Astrocyte of the cerebellum (primary cell): ENCODE measurements at places on chromosomes 2 and 18.

DNA sequence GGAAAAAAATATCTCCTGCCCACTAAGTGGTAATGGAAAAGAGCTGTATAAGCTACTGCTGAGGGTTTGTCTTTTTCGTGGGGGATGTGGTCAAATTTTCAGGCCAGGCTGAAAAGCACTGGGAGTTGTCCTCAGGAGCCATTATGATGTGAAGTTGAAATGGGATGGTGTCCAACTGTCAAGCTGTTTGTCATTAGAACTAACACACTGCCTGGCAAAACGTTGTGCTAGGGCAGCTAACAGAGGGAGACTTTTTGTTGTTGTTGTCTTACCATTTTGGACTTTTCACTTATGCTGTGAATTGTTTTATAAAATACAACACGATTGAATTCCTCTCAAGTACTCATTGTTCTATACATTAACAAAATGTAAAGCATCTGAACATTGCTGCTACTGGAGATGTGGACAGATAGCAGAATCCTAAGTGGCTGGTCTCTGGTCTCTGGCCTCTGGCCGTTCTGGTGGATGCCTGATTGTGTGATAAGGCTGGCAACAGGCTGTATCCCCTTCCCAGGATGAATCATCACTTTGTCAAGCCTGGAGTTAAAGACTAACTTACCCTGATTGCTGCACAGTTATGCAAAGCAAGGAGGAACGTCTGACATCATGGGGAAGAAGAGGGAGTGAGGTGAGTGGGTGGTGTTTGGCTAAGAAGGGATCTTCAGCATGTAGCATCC, 2.3 kb downstream of the MYO1B start:
- DNase-seq, result peak; percentile 77

GRCh38 chr2:118056165-118056534, 32.1 kb upstream of the INSIG2 start:
- no peak for DNase-seq

DNA sequence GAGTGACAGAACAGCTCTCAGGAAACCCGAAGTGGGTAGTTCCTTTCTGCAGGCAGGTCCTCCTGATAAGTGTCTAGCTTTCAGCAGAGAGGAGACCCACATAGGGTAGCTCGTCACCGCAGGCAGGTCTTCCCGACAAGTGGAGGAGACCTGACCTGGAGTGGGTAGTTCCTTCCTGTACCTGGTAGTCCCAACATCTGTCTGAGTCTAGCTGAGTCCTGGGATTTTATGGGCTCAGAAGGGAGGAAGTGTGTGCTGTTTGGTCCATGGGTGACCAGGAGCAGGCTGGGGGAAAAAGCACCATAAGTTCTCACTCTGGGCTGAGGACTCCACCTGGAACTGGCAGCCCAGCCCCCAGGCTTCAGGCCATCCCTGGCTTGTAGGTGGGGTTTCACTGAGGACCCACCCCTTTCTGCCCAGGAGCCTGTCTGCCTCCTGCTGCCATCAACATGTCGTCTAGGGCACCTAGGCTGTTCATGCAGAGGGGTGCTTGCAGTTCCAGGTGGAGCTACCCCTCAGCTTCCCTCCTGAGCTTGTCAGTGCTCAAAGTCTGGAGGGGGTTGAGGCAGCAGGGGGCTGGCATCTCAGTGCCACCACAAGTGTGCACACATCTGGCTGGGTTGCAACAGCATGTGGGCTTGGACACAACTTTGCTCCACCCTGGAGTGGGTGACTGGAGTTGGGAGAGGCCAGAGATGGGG, 9.4 kb downstream of the DYSF start:
- no peak for DNase-seq

DNA sequence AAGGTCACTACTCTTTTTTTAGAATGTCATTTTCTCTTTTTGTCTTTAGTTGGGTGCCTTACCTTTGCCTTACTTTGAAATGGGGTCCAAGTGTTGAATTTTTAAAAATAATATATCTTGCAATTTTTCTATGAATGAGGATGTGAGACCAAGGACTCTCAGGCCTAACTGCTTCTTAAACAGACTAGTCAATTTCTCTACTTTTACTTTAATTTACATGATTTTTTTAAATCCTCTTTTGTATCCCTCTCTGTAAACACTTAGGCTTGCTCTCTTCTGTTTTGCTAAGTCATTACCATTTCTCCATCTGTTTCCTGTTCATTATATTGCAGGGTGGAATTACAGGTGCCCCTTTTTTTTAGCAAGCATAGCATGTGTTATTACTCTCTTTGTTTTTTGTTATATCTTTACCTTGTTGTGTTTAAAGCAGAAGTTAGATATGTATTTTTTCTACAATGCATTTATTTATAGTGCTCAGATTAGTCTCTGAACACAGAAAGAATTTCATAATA, 261.8 kb downstream of the SPAG16 start:
- DNase-seq, result no peak

DNA sequence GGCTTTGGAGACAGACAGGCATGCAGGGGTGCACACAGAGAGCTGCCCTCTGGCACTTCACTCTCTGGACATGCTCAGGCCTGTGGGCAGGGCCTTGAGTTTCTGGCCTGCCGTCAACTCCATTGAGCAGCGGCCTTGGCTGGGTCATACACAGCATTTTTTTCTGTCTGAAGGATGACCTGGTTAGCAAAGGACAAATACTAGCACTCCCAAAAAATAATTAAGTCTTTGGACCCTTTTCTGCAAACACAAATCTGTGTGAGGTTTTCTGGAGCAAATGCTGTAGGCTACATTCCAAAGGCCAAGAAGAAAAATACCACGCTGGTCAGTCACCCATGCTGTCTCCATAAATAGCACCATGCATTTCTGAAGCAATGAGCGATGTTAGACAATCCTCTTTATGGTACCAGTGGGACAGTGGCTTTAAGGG, 124.7 kb upstream of the CTAGE1 start:
- DNase-seq, result no peak

- no peak for DNase-seq
These were observed 272.0 kb upstream of the RAB12 start for GRCh38 chr18:8337211-8337610.

GRCh38 chr2:109692013-109692743, 78.0 kb downstream of the SOWAHC start:
- DNase-seq, result no peak

GRCh38 chr2:27264753-27265535, 2.1 kb upstream of the SLC30A3 start:
- no peak for DNase-seq

- DNase-seq, result peak; percentile 27
These were observed 82.2 kb upstream of the ITGA4 start for GRCh38 chr2:181374781-181375675.

- no peak for DNase-seq
These were observed 19.5 kb upstream of the WIPF1 start for GRCh38 chr2:174617120-174617519.

- DNase-seq, result no peak
These were observed 138.5 kb upstream of the NETO1 start for GRCh38 chr18:73006331-73006730.

GRCh38 chr2:22952656-22953225, 432.2 kb upstream of the KLHL29 start:
- no peak for DNase-seq

DNA sequence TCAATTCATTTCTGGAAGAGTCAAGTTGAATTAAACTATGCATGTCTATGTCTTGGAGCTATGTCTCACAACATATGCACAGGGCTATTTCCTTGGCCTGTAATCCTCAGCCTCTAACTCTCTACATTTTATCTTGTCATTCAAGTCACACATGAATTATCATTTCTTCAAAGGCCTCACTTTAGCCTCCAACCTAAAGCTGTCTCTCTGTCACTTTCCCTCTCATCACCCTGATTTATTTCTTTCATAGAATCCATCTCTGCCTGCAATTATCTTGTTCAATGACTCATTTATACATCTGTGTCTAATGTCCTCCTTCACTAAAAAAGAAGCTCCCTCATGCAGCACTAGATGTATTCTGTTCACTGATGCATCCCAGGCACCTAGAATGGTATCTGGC, 614.2 kb upstream of the REG3G start:
- no peak for DNase-seq

- DNase-seq, result no peak
These were observed 4.0 kb downstream of the DOK1 start for GRCh38 chr2:74558284-74559230.

- no peak for DNase-seq
These were observed 3.8 kb downstream of the KCNJ13 start for GRCh38 chr2:232772531-232772930.

GRCh38 chr2:214322662-214323061, 88.2 kb upstream of the VWC2L start:
- no peak for DNase-seq

GRCh38 chr18:31041271-31042083, 1.1 kb downstream of the DSC3 start:
- DNase-seq, result no peak

DNA sequence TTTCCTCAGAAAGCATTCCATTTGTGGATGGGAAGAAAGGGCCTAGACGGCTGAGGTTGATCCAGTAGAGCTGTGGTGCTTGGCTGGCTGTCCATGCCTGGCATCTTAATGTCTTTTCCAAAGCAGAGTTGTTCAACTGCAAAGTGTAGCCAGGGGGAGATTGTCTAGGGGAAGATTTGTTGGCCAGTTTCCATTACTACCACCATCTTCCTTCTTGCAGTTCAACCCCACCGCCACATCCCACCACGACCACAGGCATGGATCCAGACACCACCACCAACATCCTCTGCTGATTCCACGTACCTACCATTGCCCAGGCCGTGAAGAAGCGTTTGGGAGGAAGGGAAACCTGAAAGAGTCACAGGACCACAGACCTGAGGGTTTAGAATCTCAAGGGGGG, 50.7 kb upstream of the HAAO start:
- DNase-seq, result no peak

DNA sequence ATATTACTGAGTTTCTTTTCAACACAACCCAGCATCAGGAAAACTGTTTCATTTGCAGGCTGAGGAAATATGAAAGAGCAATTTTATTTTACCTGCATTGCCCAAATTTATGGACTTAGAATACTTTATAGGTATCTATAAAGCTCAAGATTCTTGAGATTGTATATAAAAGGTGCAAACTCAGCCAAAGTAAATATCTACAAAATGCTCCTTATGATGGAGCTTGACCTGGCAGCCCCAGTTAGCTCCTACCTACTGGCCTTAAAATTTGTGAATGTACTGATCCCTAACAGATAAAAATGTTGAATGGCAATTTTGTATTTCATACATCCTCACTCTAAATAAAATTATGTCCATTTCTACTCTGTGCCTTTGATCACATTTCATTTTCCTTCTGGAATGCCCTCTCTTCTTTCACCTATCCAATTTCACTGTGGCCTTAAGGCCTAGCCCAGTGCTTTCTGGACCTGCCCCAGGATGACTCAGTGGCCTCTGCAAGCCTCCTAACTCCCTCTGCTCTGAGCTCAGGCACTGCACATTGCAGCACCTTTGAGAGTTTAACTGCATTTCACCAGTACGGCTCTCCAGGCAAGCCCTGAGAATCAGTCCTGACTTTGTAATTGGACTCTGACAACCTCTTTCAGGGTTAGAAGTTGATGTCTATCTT, 125.9 kb downstream of the ANTXR1 start:
- DNase-seq, result peak; percentile 64

DNA sequence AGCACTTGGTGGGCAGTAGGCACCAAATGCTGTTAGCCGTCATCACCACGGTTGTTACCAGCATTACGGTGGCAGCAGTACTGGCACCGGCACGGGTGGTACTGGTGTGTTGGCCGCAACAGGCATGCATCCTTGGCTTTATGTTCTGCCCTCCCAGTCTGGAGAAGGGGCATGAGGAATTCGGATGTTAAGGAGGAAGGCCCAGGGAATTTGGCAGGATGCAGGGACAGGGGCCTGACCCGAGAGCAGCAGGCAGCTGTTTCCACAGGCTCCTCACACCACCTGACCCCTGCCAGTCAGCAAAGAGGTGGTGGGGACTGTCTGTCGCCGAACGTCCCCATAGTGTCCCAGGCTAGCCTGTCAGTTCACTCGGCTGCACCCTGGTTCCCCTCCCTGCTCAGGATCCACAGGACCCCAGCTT, 79.0 kb downstream of the EDAR start:
- no peak for DNase-seq

DNA sequence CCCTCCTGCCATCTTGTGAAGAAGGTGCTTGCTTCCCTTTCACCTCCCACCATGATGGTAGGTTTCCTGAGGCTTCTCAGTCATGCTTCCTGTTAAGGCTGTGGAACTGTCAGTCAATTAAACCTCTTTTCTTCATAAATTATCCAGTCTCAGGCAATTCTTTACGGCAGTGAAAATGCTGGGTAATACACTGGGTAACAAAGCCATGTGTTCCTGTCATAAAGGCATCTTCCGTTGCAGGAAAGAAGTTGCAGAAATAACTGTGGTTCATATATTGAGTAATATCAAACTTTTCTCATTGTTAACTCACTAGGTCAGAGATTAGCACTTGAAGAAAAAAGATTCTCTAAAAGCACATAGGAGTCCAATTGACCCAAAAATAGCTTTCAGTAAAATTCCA, 163.9 kb upstream of the HNMT start:
- no peak for DNase-seq

GRCh38 chr18:62716619-62717168, 1.4 kb downstream of the PHLPP1 start:
- no peak for DNase-seq

DNA sequence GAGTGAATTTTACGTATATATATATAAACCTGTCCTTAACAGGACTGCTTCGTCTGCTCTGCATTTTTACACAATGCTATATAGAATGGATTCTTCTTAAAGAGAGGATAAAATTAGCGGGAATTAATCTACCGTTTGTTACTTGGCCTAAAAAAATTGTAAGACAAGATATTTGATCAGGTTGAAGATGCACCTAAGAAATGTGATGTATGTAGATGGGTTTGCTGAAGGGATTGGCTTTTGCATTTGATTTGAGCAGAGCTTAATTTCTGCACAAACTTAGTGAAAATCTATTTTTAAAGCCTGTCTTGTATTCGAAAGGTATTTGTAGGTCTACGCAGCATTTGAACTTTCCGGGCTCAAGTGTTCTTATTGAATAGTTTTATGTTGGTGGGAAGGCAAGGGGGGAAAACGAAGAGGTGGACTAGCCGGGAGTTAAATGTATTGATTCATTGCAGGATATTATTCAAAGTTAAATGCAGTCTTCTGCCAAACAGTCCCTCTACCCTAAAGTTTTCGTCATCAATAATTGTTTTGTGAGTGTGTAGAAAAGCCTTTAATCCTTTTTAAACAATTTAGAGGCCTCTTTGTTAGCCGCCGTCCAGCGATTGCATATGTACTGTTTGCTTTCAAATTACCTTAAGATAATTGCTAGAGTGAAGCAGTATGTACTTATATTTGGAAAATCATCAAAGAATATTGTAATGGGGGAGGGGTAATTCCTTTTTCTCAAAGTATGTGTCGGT, 1.2 kb downstream of the PPP1CB start:
- no peak for DNase-seq

- DNase-seq, result no peak
These were observed 134.1 kb downstream of the FAM210A start for GRCh38 chr18:13592246-13592645.

DNA sequence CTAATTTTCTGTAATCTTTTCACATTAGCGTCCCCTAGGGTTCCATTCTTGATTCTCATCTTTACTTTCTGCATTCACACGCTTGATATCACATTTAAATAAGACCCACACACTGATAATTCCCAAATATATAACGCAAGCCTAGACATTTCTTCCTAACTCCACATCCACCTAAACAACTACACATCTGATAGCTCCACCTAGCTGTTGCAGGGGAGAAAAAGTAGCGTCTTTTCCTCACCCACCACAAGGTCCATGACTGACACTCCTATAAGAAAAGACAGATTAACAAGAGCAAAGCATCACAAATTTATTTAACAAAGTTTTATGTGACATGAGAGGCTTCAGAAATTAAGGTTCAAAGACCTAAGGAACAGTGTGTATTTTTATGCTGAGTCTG, 862.2 kb upstream of the DDX18 start:
- no peak for DNase-seq

- no peak for DNase-seq
These were observed 740.8 kb upstream of the ZEB2 start for GRCh38 chr2:145260674-145261073.
